KBM-7 (cell line): ENCODE measurements at places on chromosomes 11 and 22.

- no peak for DNase-seq
Observed at GRCh38 chr11:126498281-126498680, 142.8 kb downstream of the ST3GAL4 start.

DNA sequence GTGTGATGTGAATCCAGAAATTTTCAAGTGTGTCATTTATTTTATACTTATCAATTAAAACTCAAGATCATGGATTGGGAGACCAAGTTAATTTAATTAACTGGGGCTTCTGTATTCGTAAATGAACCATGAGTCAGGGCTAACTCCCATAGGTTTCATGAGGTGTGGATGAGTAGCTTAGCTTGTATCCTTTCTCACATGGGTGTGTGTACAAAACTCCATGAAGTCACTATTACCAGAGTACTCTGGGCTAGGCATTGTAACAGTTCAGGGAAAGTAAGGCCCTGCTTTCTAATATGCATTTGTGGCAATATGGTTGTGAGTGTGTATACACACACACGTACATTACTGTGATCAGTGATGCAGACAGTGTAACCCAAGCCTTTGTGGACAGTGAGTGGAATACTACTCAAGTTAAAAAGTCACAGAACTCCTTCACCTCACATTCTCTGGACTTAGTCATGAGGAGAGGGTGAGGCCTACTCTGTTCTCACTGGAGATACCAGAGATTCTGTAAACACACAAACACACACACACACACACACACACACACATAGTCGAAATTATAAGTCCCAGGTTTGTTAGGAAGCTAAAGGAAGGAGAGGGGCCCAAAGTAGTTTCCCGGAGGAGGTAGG lies 3.5 kb downstream of the CNTF start:
- no peak for DNase-seq

GRCh38 chr22:30598986-30599385 lies 7.3 kb upstream of the PES1 start:
- DNase-seq = no peak

GRCh38 chr11:63909591-63910506 lies 7.1 kb downstream of the RCOR2 start:
- no peak for DNase-seq

GRCh38 chr11:110380836-110381622 lies 48.7 kb upstream of the FDX1 start:
- no peak for DNase-seq

DNA sequence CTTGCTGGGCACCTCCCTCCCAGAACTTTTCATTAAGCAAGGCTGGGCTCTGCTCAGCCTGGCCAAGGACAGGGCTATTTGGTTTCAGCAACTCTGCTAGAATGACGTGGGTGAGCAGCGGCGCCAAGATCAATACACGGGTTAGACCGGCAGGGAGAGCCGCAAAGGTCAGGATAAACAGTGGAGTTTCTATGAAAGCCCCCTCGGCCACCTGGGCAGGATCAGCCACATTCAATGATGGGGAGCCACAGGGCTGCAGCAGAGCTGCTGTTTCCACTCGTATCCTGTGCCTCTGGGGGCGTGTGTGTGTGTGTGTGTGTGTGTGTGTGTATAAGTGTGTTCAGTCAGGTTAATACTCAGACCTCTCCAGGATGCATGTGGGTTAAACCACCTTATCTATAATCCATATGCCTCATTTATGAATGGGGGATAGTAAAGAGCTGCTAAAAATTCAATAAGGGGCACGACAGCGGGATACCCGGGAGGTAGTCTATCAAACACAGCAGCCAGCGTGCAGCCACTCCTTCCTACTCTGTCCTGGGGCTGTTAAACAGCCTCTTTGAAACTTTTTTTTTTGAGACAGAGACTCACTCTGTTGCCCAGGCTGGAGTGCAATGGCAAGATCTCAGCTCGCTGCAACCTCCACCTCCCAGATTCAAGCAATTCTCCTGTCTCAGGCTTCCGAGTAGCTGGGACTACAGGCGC lies 34.8 kb downstream of the MYH9 start:
- no peak for DNase-seq

GRCh38 chr11:6825231-6825744 lies 20.2 kb upstream of the OR10A5 start:
- DNase-seq = no peak

DNA sequence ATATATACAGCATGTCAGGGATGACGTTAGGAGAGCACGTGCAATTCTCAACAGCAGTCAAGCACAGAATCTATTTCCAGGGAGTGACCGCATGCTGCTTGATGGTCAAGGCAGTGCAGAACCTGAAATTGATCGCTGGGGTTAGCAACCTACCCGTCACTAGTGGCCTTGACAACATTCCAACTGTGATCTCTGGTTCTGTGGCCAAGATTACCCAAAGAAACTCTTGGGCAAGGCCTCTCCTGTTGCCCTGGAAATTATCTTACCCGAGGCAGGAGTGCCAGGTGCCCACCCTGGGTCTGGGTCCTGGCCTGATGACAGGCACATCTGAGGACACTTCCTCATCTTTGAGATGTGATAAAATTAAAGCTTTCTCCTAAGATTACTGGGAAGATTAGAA lies 2.2 kb downstream of the TM7SF2 start:
- DNase-seq = no peak

GRCh38 chr11:119263352-119263940 lies 53.5 kb downstream of the MCAM start:
- DNase-seq = peak; percentile 20
